ENCODE measurements at places on chromosomes 7 and 10.

- no peak for DNase-seq
Measured at GRCh38 chr7:140678081-140678815, 5.5 kb downstream of the ADCK2 start.

- DNase-seq = no peak
Measured at GRCh38 chr7:70680743-70681468, 451.0 kb upstream of the GALNT17 start.

- no peak for DNase-seq
Measured at GRCh38 chr7:117018713-117019112, 65.4 kb downstream of the ST7 start.

DNA sequence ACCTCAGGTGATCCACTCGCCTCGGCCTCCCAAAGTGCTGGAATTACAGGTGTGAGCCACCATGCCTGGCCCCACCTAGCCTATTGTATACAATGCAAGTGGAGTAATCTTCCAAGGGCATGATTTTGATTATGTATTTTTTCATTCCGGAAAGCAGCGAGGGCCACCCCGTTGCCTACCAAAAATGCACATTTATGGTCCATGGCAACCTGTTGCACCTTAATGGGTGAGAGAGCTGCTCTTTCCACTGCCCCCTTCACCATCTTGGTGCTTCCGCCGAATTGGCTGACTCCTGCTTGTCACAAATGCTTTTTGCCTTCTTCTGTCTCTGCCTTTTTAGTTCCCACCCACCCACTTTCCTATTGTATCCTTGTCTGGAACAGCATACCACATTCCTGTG lies 699.5 kb downstream of the LRMDA start:
- no peak for DNase-seq

DNA sequence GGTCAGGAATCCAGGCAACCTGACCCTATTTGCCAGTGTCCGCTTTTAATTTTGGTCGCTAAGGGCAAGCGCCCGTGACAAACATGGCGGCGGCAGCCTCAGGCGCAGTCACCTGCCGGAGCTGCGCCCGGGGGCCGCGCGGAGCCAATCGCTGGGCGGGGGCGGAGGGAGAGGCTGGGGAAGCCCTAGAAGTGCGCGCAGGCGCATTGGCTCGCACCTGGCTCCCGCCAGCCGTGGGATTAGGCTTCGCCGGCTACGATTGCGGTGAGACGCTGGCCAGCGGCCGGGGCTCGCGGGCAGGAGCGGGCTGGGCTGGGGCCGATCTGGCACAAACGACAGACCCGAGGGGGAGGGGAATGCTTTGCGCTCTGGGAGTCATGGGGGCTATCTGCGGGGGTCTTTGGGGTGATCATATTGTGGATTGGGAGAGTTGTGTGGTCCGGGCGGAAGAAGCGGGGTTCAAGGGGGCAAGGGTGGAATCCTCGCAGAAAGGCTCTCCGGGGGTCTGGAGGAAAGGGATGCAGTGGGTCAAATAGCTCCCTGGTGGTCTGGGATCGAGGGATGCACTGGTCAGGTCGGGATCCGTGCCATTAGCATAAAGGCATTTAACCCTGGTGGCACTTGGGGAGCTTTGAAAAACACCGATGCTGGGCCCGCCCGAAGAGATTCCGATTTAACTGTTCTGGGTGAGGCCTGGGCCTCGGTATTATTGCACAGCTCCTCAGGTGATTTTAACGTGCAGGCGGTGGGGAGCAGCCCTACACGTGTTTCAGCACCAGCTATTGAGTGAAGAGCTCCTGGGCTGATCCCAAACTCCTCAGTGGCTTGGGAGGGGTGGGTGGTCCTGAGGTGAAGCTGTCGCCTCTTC lies 10.1 kb upstream of the C10orf95 start:
- DNase-seq = no peak

DNA sequence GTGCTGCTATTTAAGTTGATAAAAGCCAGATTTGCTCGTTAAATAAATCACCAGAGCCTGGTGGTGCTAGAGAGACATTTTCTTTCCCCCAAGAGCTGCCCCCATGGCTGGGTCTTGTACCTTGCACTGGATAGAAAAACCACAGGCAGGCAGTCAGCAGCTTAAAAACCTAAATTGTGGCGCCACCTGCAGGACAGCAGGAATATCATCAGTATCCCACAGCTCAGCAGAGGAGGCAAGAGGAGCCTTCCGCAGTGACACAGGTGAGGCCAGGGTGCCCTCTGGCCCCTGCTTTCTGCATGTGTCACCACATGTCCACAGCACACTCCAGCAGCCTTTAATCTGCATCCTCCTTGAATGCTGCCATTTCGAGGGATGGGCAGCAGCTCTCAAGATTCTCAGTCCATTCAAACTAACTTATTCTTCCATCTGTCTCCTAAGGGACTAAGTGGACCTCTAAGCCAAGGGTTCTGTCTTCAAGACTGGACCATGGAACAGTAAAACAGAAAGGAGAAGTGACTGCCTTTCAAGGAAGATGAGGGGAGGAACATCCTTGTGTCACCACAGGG lies 4.5 kb upstream of the PLXNA4 start:
- no peak for DNase-seq

DNA sequence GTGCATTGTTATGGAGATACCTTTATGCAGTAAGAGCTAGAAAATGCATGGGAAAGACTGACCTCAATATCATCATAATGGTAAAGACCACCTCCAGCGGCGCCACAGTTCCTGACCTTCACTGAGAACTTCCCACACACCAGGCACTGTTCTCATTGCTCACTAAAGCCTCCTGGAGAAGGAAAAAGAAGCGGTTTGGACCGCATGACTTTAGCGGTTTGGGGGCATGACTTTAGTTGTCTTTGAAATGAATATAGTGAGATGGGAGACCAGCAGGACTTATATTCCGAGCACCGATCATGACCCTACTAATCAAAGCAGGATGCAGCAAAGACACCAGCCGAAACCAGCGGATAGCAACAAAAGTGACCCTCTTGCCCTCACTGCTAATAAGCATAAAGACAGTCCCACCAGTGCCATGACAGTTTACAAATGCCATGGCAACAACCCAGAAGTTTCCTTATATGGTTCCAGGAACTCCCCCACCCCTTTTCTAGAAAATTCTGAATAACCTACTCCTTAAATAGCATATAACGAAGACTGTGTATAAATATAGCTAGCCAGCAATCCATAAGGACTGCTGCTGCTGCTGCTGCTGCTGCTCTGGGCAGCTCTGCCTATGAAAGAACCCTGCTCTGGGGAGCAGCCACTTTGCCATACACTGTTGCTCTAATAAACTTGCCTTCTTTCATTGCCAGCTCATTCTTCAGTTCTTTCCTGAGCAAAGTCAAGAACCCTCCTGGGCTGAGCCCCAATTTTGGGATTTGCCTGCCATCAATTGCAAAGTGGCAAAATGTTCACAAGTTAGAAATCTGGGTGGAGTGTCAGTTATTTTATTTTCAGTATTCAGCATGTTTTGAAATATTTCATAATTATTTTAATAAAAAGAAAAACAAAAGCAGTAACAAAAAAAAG lies 694.1 kb downstream of the SUGCT start:
- no peak for DNase-seq

DNA sequence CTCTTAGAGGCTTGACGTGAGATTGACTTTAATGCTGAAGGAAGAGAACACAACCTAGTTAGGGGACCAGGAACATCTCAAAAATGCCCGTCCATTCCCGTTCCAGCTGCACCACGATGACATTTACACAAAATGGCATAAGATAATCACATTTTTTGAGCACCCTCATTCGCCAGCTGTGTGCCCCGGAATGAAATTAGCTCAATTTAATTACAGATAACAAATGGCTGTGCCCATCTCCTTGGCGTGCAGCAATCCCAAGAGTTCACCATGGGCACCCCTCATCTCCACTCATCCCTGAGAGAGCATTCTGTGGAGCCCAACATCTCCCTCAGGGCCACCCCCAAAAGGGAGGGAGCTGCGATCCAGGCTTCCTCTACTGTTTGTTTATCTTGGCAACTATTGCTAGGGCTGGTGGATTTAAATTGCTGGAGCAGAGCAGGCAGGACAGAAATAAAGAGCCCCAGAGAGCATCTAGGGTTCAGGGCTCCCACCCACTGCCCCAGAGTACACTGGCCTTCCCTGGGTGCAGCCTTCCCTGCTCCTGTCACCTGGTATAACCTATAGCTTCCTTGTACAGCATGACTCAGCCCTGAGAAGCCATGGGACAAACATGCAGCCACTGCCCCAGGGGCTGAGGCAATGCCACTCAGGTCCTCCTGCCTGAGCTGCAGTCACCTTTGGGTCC lies 263.5 kb downstream of the ZEB1 start:
- DNase-seq = peak; percentile 2
